Sciatic nerve (tissue), 2 donors: ENCODE measurements at places on chromosomes 5 and 9. TPM values are rescaled to one million over a fixed set of nuclear protein-coding genes. Genes with fewer than 3 reads are reported as not detected.

GRCh38 chr5:7754997-7755596, 95.8 kb downstream of the CFAP90 start:
- DNase-seq: peak; percentile 67

DNA sequence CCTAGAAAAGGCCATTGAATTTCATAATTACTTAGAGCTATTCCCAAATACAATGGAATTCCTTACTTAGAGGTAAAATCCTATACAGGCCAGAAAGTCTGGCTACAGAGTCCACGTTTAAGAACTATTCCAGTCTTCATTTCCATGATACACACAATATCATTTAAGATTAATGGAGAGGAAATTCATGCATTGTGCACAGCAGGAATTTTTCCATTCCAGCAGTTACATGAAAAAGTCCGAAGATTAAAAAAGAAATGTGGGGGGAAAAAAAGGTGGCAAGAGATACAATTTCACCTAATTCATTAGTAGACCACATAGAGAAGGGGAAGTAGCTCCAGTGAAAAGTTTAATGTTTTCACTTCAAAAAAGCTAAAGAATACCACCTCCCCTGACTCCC, 63.1 kb downstream of the CHD1 start:
- DNase-seq: no peak

The LCN2 gene
- total RNA-seq: 6.0 TPM

GRCh38 chr5:132528866-132529634, 14.3 kb downstream of the IL5 start:
- DNase-seq: no peak

The SLC27A4 gene
- 13.9 TPM for total RNA-seq

The ZNF618 gene
- 15.5 TPM for total RNA-seq

The PPP3R2 gene
- not detected for total RNA-seq

GRCh38 chr5:51810592-51810991, 427.3 kb downstream of the ISL1 start:
- no peak for DNase-seq

DNA sequence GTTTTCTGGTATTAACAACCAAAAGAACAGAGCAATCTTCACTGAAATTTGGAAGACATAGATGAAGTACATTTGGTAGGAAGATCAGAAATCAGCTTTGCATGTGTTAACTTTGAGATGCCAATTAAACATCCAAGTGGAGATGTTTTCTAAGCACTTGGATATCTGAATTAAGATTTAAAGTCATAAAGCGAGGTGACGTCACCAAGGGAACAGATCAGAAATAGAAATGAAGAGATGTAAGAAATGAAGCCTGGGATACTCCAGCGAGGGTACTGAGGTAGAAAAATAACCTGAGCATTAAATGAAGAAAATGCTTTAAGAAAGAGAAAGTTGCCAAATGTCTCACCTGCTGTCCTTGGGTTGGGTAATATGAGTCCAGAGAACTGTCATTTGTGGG, 1223.3 kb downstream of the MAT2B start:
- DNase-seq: no peak

The WNT8A gene
- not detected for total RNA-seq

DNA sequence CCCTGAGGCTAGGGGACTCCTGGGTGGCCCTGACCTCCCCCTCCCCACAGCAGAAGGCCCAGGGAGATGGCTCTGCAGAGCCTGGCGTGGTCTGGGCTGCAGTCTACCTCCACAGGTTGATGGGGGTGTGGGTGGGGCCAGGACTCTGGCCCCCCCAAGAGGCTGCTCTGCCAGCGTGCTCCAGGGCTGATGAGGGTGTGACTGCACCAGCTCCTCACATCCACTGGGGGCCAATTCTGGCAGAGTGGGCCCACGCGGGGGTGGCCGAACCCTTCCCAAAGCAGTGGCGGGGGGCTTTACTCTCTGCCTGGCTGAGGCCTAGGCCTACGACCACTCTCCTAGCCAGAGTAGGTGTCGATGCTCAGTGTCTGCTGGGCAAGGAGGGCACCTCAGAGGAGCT, 28.0 kb upstream of the UBAC1 start:
- no peak for DNase-seq

DNA sequence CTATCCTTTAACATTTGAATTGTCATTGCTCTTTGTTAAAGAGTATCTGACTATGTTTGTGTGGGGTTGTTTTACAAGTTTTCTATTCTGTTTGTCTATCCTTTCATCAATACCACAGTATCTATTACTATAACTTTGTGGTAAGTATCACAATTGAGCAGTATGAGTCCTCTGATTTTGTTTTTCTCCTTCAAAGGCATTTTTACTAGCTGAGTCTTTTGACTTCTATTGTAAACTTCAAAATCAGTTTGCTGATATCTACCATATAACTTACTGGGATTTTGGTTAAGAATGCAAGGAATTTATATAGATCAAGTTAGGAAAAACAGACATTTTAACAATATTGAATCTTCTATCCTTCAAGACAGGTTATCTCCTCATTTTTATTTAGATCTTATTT, 789.8 kb upstream of the PTPRD start:
- DNase-seq: no peak

- no peak for DNase-seq
These were observed 46.6 kb downstream of the MAP3K1 start for GRCh38 chr5:56861893-56862485.

DNA sequence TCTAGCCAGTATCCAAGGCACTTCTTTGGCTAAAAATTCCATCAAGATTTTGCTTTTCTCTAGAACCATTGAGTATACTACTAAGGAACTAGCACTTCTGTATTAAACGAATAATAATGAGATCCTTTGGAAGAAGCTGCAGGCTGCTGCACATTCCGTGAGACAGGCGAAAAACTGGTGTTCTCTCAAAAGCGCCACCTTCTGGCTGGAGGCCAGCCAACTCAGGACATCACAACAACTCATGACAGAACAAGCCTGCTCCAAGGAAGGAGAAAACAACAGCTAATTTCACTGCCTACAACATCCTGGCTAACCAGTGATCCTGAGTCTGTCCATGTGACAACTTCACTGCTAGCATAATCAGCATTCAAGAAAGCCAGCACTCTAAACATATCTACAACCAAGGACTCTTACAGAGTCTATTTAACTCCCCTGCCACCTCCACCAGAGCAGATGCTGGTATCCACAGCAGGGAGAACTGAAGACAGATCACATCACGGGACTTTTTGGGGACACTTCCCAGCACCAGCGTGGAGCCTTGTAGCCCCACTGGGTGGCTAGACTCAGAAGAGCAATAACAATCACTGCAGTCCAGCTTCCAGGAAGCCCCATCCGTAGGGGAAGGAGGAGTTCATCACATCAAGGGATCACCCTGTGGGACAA, 150.5 kb downstream of the YTHDC2 start:
- DNase-seq: no peak

GRCh38 chr9:117720555-117720954, 16.4 kb downstream of the TLR4 start:
- DNase-seq: no peak

DNA sequence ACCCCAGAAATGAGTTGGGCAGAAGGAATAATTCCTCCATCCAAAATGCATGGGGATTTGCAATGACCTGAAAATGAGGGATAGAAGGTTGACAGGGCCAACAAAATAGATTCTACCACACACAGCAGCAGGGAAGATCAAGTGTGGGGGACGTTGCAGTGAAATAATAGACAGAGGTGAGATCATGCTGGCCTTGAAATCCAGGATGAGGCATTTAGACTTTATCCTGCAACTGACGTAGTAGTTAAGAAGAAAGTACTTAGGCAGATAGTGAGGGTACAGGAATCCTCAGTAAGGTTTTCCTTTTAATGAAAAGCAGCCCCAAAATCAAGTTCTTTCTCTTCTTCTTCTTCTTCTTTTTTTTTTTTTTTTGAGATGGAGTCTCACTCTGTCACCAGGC, 31.6 kb upstream of the TGFBR1 start:
- DNase-seq: no peak

DNA sequence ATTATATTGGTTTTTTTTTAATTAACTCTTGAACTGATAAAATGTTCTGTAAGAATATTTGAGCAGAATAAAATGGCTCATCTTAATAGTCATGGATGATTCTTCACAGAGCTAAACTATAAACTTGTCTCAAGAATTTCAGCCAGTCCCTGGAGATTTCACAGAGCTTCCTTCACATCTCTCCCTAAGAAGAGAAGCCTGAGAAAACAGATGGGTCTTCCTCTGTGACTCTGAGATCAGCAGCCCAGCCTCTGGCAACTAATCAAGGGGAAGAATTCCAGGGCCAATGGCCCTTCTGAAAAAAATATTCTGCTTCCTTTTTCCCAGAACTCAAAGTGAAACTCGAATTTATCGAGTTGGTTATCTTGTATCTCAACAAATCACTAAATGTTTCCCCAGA, 122.2 kb upstream of the ITGA1 start:
- DNase-seq: no peak

DNA sequence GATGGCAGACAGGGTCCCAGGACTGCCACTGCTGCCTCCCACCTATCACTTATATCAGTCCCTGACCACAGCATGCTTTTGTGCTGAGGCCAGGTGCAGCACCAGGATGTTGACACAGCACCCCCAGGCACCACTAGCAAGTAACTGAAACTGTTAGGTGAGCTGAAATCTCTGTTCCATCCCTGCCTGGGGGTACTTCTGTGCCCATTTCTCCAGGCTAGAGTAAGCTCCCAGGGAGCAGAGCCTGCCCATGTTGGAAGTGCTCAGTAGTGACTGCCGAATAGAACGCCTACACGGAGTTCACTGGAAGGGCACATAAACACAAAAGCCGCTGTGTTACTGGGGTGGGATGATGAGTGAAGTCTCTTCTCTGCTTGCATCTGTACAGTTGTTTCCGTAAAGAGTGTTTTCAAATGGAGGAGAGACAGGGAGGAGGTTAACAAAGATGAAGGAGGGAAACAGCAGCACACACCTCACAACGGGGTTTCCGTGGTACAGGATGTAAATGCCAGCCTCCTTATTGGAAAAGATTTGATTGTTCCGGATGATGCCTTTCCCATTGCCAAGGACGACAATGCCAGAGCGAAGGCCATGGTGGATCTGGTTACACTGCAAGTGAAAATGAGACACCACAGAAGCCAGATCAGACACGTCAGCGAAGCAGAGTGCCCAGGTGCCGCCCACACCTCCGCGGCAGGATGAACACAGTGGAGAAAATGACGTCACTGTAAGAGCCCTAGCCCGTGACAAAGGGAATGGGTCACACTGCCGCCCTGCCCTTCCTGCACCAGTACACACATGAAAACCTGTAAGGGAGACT, 43.1 kb downstream of the POLR1E start:
- DNase-seq: no peak

The RELL2 gene
- 0.85 TPM for total RNA-seq

DNA sequence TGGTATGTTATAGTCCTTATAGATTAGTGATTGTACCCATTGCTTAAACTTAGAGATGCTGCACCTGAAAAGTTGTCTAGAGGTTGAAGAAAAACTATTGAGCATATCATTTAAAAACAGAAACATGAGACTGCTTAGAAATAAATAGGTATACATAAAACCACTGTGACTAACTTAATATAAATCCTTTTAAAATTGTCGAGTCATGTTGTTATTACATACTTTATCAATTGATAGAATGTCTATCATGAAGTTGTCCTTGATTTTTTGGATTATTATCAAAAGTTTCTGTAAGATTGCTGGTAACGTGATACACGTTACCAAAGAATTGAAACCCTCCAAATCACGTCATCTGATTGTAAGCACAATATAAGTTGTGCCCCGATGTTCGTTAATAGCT, 35.3 kb upstream of the VCAN start:
- no peak for DNase-seq

The USP20 gene
- 28.7 TPM for total RNA-seq

GRCh38 chr5:72109625-72110024, 2.4 kb downstream of the MAP1B start:
- no peak for DNase-seq

DNA sequence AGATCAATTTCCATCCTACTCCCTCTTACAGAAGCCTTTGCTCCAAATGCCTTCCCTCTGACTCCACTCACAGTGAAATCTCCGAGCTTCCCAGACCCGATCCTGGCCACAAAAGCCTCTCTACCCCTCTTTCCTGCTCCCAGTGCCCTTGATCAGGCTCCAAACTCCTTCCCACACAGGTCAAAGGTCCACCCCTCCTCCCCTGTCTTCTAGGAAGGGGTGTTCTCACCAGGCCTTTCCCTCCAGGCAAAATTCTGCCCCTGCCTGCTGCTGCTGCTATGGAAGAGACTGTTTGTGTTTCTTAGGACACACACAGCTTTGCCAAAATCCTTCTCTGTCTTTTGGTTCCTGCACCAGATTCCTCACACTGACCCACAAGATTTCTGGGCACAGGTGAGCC, 85.8 kb upstream of the ALDH1A1 start:
- peak; percentile 61 for DNase-seq

DNA sequence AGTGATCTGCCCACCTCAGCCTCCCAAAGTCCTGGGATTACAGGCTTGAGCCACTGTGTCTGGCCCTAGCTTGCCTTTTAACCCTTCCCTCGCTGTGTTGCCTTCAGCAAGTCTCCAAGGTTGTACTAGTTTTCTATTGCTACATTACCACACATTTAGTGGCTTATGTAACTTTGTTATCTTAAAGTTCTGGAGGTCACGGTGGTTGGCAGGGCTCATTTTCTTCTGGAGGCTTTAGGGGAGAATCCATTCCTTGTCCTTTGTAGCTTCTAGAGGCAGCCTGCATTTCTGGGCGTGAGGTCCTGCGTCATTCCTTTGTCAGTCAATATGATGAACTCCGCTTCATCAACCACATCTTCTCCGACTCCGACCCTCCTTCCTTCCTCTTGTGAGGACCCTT, 2.9 kb upstream of the PRRC2B start:
- DNase-seq: no peak

- no peak for DNase-seq
These were observed 104.8 kb downstream of the ISOC1 start for GRCh38 chr5:129199308-129199707.
